Activated T-helper 17 cell treated with anti-CD3 and anti-CD28 coated beads, Interleukin-2, amount 50 U/mL, for 72 hours (primary cell): ENCODE measurements at places on chromosomes 6 and 20.

DNA sequence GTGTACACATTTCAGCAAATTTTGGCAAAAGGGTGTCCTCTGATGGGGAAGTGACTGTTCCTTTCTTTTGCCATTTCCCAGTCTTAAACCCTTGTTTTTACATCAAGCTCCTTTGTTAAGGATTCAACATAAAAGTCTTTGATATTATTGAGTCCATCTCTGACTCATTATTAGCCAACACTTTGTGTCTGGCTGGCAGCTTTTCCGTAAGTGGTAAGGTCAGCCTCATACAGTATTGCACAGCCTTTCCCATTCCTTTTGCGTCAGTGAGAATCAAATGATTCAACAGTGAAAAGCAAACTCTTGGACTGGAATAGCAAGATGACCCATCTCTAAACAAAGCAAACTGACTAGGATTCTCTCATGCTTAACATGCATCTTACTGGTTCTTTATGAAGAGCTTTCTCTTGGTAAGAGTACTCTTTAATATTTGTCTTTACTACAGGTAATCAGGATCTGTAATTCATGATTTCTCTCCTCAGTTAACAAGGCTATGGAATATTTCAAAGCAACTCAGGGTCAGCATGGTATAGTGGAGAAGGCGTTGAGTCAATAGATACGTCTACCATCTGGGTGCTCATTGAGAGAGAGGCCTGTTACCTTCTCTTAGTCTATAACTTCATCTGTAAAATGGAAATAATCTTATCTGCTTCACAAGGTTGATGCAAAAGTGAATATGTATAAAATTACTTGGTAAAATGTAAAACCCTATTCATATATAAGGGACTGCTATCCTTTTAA lies 183.6 kb downstream of the PRL start:
- ATAC-seq = no peak

- ATAC-seq = peak; percentile 48
Measured at GRCh38 chr6:45518013-45518720, 140.4 kb upstream of the SUPT3H start.

DNA sequence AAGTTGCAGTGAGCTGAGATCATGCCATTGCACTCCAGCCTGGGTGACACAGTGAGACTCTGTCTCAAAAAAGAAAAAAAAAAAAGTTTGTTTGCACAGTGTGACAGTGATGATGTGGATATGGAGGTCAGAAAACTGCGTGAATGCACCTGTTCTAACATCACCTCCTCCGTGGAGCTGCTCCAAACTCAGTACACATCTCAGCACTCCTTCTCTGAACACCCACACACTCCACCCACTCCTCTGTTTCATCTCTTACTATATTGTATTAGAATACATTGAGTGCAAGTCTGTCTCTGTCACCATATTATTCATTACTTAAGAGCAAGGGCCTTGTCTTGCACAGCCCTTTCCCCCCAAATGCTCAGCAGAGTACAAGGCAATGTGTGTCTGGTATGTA lies 51.5 kb upstream of the ENPP4 start:
- peak; percentile 67 for ATAC-seq

DNA sequence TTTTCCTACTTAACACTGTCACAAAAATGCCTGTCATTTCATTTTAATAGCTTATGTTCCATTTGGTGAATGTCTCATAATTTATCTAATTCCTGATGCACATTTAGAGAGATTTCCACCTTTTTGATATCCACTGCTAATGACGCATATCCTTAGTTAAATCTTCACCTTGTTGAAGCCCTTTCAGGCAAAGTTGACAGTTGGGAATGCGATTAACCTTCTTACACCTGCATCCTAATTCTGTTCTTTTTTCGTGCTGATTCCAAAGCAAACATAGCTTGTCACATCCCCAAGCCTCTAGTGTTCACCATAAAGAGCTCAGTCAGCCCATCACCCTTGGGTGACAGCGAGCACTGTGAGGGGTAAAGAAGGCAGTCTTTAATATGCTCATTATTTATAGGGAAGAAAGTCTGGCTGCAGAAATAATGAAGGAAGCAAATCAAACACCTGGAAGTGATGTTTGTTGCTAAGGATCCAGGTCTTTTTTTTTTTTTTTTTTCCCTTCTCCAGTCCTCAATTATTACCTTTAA lies 205.6 kb downstream of the DTNBP1 start:
- no peak for ATAC-seq

DNA sequence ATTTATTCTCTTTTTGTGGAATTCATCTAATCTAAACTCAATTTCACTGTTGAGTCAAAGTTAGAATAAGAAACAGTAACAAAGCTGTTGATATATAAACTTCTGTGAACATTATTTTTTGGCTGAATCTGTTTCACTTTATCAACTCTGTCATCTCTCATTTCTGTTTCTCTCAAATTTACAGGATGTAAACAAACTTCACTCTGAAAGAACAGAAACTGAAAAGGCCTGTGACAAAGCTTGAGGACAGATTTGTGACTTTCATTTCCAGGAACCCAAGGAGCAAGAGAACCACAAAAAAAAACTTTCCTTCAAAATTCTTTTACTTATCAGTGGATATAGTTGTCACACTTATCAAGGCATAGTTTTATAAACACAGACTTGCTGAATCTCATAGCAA lies 447.9 kb upstream of the OPRM1 start:
- no peak for ATAC-seq

DNA sequence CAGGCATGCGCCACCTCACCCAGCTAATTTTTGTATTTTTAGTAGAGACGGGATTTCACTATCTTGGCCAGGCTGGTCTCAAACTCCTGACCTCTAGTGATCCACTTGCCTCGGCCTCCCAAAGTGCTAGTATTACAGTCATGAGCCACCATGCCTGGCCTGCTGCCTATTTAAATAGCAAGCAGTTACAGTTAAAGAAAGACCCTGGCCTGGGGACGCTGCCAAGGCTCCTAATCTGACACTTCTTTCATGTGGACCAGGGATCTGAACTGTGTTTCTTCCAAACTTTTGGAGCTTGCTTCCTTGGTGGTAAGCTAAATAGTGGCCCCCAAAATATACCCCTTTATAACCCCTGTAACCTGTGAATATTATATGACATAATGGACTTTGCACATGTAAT lies 15.3 kb downstream of the PPARD start:
- ATAC-seq = no peak

- ATAC-seq = no peak
Measured at GRCh38 chr6:168124921-168125320, 45.9 kb upstream of the FRMD1 start.

- no peak for ATAC-seq
Measured at GRCh38 chr20:23225407-23226060, 125.1 kb upstream of the NXT1 start.

- no peak for ATAC-seq
Measured at GRCh38 chr6:63963769-63964315, 328.2 kb downstream of the PHF3 start.

- peak; percentile 26 for ATAC-seq
Measured at GRCh38 chr6:46129291-46129628, 529 bp upstream of the ENPP4 start.

DNA sequence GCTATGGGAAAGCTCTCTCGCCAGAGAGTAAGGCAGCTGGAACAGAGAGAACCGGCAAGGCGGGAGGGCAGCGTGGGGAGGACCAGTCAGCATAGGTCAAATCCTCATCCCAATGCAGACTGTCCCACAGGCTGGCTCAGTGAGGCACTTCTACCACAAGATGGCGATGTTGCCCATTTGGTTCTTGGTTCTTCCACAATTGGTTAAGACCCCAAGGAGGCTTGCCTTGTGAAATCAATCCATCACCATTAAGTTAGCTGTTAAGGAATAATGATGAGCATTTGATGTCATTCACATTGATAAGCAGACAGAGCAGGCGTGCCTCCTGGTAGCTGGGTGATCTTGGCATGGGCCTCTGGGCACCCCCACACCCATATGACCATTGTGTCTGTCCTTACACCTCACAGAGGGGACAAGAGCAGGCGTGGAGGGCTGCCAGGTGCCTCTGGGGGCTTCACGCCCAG lies 2.4 kb downstream of the CSTL1 start:
- ATAC-seq = peak; percentile 74

- ATAC-seq = no peak
Measured at GRCh38 chr6:107660839-107661238, 163.3 kb downstream of the SCML4 start.

DNA sequence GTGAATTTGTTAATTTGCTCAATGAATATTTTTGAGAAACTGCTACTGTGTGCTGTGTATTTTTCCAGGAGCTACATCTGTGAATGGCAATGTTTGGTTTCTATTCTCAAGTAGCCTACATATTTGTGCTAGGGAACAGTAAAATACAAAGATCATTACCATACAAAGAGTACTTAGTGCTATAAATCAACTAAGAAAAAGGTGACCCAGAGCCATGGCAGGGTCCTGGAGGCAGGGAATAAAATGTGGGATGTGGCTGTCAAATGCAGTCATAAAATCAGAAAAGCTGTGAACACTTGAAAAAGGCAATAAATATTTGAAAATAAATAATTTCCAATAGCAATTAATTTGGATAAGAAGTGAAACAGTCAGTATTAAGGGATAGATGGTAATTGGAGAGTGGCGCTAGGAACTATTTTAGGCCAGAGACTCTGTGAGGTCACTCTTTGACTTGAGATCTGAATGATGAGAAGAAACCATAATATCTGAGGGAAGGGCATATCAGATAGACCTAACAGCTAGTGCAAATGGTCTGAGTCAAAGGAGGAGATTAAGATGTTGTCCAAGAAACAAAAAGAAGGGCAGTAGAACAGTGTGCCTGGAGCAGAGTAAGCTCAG lies 98.8 kb downstream of the MANEA start:
- no peak for ATAC-seq

GRCh38 chr20:50513169-50514034 lies 3.2 kb downstream of the PTPN1 start:
- ATAC-seq = no peak

DNA sequence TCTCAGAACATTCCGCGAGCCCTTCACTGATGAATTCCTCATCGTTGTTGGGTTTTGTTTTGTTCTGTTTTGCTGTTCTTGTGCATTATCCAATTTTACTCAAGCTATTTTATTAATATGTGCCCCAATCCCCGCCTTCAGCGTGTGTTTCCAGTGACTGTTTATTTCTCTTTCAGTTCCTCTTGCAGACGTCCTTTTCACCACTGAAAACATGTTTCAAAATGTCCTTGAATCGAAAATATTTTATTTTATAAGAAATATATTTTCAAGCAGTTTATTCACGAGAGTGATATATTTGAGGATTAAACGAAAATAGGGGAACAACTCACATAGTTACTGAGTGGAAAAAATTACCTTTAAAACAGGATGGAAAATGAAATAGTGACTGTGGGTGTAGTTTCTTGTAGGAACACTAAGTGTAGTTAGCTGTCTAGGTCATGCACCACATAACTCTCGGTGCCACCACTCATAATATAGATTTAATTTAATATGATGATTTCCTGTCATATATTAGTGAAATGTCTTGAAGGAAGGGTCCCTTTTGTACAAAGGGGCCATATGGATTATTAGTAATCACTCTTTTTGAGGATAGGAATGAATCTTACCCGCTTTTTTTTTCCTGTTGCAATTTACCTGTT lies 45.3 kb upstream of the HDDC2 start:
- ATAC-seq = no peak

- ATAC-seq = peak; percentile 87
Measured at GRCh38 chr20:17895641-17896171, 72.9 kb downstream of the SNX5 start.

GRCh38 chr6:2885967-2886735 lies 17.0 kb downstream of the SERPINB9 start:
- ATAC-seq = peak; percentile 57

- peak; percentile 86 for ATAC-seq
Measured at GRCh38 chr6:138953451-138953850, 34.6 kb downstream of the REPS1 start.

DNA sequence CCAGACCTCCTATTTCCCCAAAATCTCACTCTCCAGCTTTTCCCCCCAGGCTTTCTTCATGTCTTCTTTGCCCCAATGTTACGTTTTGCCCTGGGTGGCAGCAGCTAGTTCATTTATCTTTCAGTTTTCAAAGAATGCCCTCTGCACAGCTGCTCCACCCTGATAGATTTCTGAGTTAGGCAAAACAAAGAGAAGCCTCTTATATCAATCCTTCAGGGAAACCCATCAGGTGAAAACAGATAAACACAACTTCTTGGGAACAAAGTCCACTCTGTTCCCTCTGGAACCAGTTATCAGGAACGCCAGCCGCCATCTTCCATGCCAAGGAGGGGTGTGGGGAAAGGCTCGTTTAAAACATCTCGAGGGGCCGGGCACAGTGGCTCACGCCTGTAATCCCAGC lies 34.0 kb downstream of the ZBTB9 start:
- ATAC-seq = no peak

DNA sequence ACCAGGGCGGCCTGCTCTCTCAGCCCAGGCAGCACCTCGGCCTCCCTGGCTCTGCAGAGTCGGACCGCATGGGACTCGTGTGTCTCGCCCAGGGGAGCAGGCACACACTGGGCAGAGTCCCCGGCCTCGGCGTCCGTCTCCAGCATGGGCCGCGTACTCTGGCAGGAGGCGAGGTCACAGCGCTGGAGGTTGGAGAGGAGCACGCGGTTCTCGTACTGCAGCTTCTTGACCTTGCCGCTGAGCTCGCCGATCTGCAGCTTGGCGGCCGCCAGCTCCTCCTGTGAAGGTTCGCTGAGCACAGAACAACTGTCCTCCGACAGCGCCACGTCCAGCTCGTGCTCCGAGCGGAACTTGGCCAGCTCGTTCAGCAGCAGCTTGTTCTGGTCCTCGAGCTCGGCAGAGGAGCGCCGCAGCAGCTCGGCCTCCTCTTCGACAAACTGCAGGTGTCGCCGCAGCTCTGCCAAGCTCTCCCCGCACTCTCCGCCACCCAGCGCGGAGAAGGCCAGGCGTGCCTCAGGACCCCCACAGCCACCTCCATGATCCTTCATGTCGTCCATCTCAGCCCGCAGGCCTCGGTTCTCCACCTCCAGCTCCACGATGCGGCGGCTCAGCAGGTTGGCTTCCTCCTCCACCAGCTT lies 42.0 kb upstream of the DSN1 start:
- ATAC-seq = no peak

GRCh38 chr6:86856937-86857563 lies 80.3 kb upstream of the HTR1E start:
- ATAC-seq = no peak

GRCh38 chr6:30960907-30961673 lies 20.3 kb downstream of the MUCL3 start:
- no peak for ATAC-seq

GRCh38 chr20:46545077-46545826 lies 5.2 kb downstream of the OCSTAMP start:
- peak; percentile 91 for ATAC-seq
